Neural crest cell (in vitro differentiated cells): ENCODE measurements at places on chromosomes 4 and X.

DNA sequence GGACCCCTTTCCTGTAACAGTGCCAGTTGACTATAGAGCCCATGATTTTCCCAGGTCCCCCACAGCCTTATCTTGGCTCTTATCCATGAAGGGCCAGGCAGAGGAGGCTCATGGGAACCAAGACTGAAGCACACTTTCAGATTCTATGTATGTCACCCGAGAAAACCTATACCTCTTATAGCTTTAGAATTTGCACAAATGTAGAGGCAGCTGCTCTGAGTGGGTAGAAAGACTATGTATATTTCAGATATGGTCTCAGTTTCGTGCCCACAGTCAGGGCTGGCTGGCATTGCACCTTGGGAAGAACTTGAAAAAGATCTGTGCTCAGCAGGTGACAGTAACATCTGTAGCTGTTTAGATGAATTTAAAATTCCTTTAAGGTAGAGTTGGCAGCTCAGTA is 8.3 kb upstream of the LNX1 start:
- DNase-seq: no peak

DNA sequence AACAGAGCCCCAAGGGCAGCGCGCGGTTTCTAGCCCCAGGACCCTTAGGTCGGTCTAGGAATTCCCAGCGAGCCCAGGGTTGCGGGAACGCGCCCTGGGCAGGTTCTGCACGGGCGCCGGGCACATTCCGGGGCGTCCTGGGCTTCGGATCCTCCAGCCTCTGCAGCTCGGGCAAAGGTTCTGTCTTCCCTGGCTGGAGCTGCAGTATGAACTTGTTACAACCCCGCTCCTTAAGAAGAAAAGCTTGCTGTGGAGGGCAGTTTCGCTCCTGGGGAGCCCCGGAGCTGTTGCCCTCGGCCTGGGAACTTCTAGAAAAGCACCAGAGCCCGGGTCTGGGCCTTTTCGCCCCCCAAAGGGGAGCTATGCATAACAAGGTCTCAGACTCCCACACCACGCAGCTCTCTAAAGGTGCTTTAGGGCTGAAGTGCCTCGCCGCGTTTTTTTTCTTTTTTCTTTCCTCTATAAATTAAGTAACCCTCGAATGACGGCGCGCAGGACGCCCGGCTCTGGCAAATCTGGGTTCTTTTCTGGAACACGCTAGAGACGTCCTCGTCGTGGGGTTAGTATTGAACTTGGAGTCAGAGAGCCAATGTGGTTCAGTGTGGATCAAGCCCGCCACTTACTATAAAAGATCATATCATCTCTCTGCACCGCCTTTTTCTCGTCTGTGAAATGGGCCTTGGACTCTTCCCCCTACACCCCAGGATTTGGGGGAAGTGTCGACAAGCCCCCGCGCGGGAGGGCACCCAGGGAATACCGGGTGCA is 5.7 kb downstream of the MSX1 start:
- no peak for DNase-seq

DNA sequence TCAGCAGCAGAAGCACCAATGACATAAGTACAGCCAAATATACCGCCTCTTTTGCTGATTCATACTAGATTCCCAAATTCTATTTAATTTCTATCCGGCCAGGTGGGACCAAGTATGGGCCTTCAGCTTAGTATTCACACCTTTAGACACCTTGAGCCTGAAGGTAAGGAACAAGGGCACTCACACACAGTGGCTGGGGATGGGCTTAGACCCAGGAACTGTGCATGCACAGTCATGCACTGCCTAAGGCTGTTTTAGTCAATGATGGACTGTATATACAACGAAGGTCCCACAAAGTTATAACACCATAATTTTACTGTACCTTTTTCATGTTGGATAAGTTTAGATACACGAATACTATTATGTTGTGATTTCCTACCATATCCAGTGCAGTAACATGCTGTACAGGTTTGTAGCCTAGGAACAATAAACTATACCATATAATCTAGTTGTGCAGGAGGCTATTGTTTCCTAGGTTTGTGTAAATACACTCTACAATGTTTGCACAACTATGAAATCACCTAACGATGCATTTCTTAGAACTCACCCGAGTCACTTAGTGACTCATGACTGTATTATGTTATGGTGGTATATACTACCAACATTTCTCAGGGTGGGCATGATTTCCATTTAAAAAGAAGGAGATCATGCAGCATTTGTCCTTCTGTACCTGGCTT is 9.7 kb upstream of the CLNK start:
- DNase-seq: no peak

- DNase-seq: no peak
Observed at GRCh38 chr4:104393655-104394324, 100.9 kb downstream of the CXXC4 start.

DNA sequence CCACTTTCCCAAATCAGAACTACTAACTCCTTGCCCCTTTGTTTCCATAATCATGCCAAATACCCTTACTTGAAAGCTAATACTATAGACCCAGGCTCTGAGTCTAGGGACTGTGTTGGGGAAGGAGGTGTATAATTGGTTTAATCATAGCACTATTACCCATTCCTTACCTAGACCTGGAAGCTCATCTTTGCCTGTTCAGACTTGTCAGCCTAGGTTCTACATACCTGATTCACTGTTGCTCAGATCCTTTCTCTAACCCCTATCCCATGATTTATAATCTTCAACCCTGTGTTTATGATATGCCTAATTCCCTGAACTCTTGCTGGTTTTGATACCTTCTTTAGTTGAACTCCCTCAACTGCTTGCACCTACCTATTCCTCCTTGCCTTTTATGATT is 123.1 kb upstream of the GRIA3 start:
- DNase-seq: no peak

- DNase-seq: no peak
Observed at GRCh38 chrX:153722704-153723350, 1.4 kb downstream of the BCAP31 start.
